ENCODE measurements at places on chromosomes 1 and 21.

DNA sequence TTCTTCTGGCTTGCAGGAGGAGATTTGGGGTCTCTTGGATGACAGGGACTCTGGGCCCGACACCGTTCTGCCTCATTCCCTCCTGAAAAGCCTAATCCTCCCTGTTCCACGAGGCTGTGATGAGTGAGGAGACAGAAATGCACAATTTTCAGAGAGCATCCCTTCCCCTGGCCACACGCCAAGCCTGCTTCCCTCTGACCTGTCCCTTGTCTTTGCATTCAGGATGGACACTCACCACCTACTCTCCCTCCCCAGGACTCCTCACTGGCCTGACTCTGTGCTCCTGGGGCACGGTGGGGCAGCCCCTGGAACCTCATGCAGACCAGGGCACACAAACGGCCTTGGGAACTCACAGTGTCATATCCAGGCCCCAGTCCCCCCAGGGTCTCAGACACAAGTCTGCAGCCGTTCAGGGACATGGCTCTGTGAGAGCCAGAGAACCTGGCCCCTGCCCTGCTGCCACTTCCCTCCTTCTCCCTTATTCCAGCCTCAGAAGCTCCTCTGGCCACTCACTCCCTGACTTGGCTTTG is 3.5 kb upstream of the PRAMEF12 start:
- DNase-seq: no peak

GRCh38 chr1:15870421-15870820 is 22.9 kb downstream of the SPEN start:
- no peak for DNase-seq

GRCh38 chr21:21661741-21662140 is 663.5 kb downstream of the NCAM2 start:
- DNase-seq: no peak

DNA sequence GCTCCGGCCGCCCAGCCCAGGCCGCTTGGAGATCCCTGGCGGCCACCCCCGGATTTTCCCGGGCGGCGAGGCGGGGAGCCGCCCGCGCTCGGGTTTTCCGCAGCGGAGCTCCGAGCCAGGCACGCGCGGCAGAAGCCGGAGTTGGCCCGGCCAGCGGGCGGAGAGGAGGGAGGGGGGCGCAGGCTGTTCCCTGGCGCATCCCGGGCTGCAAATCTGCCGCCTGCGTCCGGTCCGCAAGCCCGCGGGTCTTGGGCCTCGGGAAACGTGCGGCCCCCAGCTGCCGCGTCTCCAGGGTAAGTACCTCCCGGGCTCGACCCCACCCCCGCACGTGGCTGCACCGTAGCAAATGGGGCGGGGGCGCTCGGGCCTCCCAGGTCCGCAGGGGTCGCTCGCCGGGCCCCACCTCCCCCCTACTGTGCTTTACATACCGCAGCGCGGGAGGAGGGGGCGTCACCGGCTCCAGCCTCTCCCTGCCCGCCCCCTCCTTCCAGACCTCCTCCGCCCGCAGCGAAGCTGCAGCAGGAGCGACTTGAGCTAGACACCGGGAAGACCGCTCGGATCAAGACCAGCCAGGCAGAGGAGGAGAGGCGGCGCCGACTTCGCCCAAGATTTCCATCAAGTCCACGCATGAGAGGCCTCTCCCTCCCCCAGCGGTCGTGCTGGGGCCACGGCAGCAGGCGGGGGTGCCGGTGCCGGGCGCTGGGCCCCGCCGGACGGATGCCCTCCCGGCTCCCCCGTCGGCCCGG is 1.6 kb downstream of the TMEM200B start:
- no peak for DNase-seq
